ENCODE measurements at places on chromosomes 4 and X.

GRCh38 chr4:75345423-75345822, 168.8 kb downstream of the RCHY1 start:
- DNase-seq = no peak

DNA sequence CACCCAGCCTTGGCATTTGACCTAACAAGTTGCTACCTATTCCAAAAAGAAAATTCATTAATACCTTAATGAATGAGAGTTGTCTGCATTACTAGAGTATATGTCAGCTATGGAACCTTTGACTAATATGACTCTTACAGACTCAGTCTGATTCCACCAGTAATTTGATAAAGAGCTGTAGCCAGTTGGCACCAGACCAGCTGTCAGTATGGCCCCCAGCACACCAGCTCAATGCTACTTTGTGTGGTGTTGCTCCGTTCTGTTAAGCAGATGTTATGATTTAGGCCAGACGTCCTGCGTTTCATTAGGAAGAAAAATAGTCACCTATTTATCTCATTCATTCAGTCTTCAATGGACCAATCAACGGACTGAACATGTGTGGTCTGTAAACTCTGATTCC, 215.5 kb downstream of the TLL1 start:
- no peak for DNase-seq

- DNase-seq = no peak
These were observed 336.8 kb downstream of the BCOR start for GRCh38 chrX:39760930-39761329.

- no peak for DNase-seq
These were observed 147.0 kb downstream of the PACRGL start for GRCh38 chr4:20847124-20847747.

DNA sequence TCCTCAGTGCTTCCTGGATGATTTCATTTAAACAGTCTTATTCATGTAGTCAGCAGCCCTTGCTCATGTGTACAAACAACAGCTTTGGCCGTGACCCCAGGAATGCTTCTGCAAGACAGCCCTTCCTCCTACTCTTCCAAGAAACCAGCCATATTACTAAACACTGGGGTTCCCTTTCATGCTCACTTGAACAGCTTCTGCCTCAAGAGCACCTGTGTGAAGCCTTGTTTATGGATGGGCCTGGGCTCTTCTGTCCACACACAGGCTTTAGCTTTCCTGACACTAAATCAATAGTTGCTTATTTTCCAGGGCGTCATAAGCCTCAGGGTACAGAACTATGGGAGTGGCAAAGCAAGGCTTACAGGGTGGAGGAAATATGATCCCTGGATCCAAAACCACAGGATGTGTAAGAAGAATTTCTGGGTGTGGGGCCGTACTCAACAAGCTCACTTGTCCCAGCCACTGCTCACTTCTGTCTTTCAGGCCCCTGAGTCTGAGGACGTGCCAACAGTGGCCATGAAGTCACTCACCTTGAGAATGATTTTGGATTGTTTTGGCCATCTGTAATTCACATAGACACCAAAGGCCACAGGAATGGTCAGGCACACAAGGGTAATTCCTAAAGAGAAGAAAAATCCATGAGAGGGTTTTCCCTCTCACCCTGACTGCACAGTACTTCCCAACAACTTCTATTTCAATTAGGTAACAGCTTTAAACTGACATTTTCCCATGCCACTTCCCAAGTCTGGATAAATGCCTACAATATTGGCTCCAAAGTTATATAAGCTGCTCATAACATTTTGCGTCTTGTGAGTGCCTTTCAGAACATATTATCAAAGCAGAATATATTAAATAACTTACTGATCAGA, 17.7 kb downstream of the SLC10A6 start:
- no peak for DNase-seq

DNA sequence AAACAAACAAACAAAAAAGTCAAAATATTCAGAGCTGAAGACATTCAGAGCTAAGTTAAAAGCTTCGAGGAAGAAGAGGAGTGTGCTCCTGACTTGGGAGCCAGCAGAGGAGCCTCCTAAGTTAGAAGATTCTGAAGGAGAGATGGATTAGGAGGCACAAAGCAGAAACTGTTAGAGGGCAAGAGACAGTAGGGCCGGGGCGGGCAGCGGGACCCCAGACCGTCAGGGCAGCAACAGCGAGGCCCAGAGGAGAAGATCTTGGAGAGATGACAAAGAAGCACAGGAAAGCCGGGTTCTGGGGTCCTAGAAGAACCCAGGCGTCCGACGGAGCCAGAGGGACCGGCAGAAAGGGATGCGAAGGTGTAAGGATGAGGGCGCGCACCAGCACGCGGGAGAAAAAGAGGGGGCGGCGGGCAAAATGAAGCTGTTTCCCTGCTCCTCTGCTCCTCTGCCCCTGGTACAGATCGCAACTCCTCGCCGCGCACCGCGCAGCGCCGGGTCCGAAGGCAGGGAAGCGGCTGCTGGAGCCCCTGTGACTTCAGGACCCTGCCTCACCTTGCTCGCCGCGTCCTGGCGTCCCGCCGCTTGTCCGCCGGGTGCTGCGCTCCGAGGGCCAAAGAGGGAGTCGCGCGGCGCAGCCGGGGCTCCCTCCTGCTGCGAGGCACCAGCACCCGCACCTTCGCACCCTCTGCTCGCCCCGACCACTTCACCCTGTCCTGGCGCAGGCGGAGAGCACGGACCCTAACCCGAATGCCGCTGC, 477 bp downstream of the KLHL13 start:
- no peak for DNase-seq
